ENCODE measurements at places on chromosomes 4 and X.

- DNase-seq: no peak
These were observed 750.1 kb upstream of the ADGRL3 start for GRCh38 chr4:60450054-60450453.

GRCh38 chr4:150673793-150674192 lies 91.8 kb downstream of the MAB21L2 start:
- no peak for DNase-seq

GRCh38 chr4:46927201-46927600 lies 18.2 kb upstream of the COX7B2 start:
- no peak for DNase-seq

- DNase-seq: no peak
These were observed 23.3 kb upstream of the CHRNA9 start for GRCh38 chr4:40311811-40312346.

DNA sequence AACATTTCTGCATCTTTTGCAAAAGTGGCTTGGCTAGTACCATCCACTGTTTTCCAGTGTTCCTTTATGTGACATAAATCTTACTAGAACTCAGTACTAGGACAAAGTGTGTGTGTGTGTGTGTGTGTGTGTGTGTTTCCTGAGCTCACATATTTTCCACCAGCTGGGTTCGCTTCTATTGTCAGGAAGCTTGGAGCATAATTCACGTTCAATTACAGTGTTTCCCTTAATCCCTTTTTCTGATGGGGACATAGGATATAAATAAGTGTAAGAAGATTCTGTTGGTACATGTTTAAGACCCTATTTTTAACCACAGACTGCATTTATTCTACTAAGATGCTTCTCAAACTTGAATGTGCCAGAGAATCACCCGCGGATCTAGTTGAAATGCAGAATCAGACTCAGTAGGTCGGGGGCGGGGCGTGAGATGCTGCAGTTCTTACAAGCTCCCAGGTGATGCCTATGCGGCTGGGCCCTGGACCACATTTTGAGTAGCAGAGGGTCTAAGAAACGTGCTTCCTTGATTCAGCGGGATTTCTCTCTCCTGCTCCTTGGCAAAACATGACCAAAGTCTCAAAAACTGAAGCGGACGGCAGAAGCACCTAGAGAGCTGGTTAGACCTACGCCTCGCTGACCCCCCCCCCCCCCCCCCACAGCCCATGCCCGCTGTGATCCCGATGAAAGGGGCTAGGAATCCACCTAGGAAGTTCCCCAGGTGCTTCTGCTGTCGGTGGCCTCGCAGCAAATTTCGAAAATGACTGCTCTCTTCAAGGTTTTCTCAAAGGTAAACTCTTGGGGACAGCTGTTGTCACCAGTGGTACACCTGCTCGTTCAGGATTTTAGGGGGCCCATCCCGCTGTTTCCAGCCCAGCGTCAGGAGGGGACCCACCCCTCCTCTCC lies 797 bp downstream of the CD99L2 start:
- peak; percentile 18 for DNase-seq

DNA sequence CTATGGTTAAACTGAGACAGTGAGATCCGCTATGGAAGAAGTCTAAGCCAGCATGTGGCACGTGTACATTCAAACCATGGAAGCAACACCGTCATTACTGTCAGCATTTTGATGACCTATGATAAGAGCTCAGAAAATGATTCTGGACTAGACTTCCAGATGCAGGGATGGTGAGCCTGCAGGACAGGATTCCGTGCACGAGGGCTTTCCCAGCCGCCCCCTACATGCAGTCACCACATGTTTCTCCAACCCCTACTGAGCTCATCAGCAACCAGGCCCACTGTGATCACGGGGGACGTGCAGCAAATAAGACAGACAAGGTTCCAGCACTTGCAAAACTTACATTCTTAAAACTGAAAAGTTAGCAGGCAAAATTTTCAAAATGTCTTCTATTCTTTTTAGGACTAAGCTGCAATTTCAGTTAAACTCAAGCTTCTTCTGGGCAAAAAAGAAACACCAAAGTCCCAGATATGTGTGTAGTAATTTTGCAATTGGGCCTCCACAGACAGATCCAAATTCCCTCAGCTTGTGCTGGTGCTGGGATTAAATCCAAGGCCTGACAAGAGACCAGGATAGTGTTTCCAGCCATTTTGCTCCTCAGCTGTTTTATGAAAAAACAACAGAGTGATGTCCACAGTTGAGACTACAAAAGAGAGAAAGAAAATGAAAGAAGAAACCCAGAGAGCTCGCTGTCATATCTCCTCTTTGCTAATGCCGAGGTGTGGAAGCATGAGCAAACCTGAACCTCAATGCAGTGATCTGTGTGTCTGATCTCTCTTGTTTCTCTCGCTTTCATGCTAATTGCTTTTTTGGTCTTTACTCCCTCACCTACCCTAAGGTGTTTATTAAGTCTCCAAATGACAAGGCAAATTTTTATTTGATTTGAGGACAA lies 118.2 kb downstream of the AFAP1 start:
- no peak for DNase-seq

- DNase-seq: no peak
These were observed 298.1 kb upstream of the SLC7A11 start for GRCh38 chr4:138540056-138540800.

Data from activated B cell treated with CpG ODN at 0.5 μM for 24 hours (primary cell).